Colonic mucosa (tissue), 4 donors: ENCODE measurements at places on chromosomes 4 and X. TPM values are rescaled to one million over a fixed set of nuclear protein-coding genes. Genes with fewer than 3 reads are reported as not detected.

WWC2 gene
- 6.8 TPM for total RNA-seq

GRCh38 chr4:186826846-186827533 is 103.3 kb upstream of the FAT1 start:
- no peaks in the 10 kb centered on the region for H3K4me1 ChIP-seq
- no peaks in the 10 kb centered on the region for H3K36me3 ChIP-seq
- H3K27me3 ChIP-seq: no peaks in the 10 kb centered on the region
- H3K4me3 ChIP-seq: no peak overlapping the region
- H3K27ac ChIP-seq: no peak overlapping the region

TKTL2 gene
- total RNA-seq: not detected

GRCh38 chr4:143597276-143597675 is 83.8 kb downstream of the SMARCA5 start:
- DNase-seq: no peak
- H3K27me3 ChIP-seq: no peaks in the 10 kb centered on the region
- H3K4me1 ChIP-seq: no peaks in the 10 kb centered on the region
- H3K27ac ChIP-seq: no peak overlapping the region
